K562 (cell line): ENCODE measurements at places on chromosomes 5 and 9.

GRCh38 chr5:128762661-128763306, 202.5 kb upstream of the SLC27A6 start:
- DNase-seq: no peak

- no peak for DNase-seq
Observed at GRCh38 chr9:37998881-37999587, 70.0 kb downstream of the SHB start.

GRCh38 chr5:23223846-23224245, 283.6 kb upstream of the PRDM9 start:
- DNase-seq: no peak

- DNase-seq: no peak
Observed at GRCh38 chr5:93623153-93623552, 40.1 kb downstream of the NR2F1 start.

- DNase-seq: peak; percentile 41
Observed at GRCh38 chr9:112751056-112751795, 666 bp downstream of the SNX30 start.

GRCh38 chr9:35909274-35909673, at the start of gene SPAAR:
SPAAR (plus strand) TSS chr9:35909490; CDS start chr9:35910464, 974 bp downstream.
- DNase-seq: no peak

GRCh38 chr9:128150594-128151308, 1.5 kb downstream of the LCN2 start:
- DNase-seq: peak; percentile 99

- DNase-seq: no peak
Observed at GRCh38 chr5:116577064-116577788, 2.6 kb upstream of the SEMA6A start.

- DNase-seq: no peak
Observed at GRCh38 chr5:57776035-57776434, 293.4 kb upstream of the ACTBL2 start.

DNA sequence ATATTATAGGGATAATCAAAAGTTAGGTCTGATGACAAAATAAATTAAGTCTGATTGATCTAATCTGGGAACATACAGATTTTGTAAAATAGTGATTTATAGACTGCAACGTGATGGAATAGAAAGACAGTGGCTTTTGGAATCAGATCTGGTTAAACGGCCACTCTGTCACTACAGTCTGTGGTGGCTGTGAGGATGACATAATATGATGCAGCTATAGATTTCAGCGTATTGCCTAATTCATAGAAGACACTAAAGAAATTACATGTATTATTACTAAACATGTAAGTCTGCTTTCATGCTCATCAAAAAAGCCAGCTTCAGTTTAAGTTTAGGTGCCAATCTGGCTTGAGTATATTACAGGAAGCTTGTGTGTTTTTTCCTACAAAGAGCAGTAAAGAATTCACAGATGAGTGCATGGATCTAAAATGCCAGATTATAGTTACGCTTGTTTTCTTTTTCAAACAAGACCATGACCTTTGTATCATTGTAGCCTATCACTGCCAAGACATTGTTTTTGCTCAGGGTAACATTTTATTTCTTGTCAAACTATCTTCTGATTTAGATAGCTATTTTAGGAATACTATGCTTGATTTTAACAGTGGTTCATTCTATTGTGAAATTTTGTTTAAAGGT, 25.7 kb downstream of the CPEB4 start:
- DNase-seq: no peak

DNA sequence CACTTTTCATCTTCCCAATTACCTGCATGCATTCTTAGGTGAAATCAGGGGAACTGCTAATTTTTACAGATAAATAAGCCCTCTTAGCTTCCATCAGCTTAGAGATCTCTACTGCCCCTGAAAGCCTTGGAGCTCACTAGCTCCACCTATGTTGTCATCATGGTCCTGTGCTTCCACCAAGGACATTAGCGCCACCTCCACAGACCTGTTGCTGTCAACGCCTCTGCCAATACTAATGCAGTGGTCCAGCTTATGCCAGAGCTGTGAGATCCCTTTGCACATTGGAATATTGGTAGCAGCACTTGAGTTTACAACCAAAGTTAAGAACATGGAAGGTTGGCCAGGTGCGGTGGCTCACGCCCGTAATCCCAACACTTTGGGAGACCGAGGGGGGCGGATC, 7.7 kb upstream of the SHISAL2B start:
- peak; percentile 23 for DNase-seq

- no peak for DNase-seq
Observed at GRCh38 chr5:179802207-179802883, 4.3 kb downstream of the MGAT4B start.

- DNase-seq: peak; percentile 32
Observed at GRCh38 chr9:136353757-136354488, 9.6 kb downstream of the DNLZ start.

GRCh38 chr9:89803403-89803802, 198.6 kb downstream of the GADD45G start:
- no peak for DNase-seq

GRCh38 chr9:128420060-128420650, 502 bp upstream of the CERCAM start:
- DNase-seq: peak; percentile 89

- no peak for DNase-seq
Observed at GRCh38 chr9:127163409-127163808, 41.0 kb upstream of the ANGPTL2 start.

DNA sequence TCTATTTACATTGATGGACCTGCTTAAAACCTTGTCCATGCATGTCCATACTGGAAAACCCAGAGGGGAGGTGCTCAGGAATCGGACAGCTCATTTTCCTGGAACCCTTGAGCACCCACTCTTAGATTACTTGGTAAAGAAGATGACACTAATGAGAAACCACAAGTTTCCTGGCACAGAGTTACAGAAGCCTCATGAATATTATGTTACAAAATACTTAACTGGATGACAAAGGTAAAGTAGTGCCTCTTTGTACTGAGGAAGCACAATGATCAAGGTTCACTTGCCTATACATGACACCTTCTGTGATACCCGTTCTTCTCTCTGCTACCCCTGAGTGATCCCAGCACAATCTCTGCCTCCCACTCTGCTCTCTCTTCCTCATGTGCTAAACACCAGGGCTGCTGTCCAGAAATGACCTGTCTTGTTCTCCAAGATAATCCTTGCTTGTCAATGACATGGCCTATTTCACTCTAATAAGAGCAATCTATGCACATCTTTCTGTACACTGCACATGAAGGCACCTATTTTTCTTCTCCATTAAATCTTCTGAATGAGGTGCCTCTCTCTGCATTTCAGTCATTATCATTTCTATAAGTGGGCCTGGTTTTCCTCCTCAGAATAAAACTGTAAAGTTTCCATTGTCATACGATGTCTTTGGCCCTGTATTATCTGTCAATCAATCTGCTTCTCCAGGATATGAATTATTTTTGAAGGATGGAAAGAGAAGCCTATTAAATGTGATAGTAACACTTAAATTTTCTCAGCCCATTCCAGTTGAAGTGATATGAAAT, 684.0 kb upstream of the ACO1 start:
- DNase-seq: no peak

- DNase-seq: no peak
Observed at GRCh38 chr5:96517295-96517694, 84.2 kb upstream of the PCSK1 start.

DNA sequence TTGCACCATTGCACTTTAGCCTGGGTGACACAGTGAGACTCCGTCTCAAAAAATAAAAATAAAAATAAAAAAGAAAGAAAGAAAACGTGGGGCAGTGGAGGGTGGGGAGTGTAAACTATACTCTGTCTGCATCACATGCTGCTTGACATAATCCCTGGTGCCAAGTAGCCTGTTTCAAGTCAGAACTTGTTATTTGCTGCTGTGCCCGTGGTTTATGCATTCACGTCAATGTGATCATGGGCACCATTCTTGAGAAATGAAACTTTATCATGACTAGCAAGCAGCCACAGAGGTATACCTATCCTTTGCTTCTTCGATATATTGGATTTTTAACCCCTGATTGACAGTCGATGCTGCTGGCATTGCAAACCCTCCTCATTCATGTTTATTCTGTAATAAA, 4.1 kb upstream of the SMU1 start:
- no peak for DNase-seq

DNA sequence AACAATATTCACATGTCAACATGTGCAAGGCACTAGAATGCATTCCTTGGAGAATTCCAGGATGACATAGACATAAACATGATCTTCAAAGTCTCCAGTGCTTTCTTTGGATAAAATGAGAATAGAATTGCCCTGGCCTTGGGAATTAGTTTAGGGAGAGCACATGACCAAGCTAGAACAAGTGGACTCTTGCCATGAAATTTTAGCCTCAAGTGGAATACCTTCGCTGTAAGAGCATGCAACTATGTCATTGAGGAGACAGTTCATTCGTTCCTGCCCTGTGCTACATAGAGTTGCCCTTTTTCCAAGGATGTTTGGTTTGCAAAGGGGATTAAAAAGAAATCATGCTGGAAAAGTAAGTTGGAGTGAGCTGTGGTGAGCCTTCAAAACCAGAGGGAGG, 42.7 kb downstream of the ZFAND5 start:
- DNase-seq: no peak

GRCh38 chr5:31156631-31157160, 36.8 kb upstream of the CDH6 start:
- DNase-seq: no peak

DNA sequence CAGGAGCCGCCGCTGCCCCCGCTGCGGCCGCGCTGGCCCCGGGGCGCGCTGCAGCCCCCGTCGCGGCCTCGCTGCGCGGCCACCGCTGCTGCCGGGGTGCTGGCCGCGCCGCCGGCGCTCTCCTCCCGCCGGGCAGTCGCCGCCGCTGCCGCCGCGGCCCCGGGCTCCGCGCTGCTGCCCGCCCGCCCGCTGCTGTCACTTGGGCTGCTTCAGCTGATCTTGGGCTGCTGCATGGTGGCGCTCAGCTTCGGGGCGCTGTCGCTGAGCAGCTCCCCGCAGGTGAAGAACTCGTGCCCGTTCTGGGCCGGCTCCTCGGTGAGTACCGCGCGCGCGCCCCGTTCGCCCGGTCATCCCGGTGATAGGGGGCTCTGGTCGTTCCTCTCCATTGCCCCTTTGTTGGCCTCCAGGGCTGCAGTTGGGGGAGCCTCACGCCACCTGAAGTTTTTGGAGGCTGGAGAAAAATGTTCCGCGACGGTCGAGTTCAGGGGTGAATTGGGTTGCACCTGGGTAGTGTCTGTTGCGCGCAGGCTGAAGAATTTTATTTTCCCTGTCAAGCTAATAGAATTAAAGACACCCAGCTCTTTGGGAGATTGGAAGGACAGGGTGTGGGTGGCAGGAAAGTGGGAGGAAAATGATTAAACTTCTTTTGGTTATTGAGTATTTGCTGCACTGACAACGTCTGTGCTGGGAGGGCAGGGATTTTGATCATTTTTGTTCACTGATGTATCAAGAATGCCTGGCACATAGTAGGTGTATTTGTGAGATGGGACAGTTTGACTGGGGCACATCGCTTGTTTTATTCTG, 596 bp downstream of the ENTREP1 start:
- DNase-seq: no peak

DNA sequence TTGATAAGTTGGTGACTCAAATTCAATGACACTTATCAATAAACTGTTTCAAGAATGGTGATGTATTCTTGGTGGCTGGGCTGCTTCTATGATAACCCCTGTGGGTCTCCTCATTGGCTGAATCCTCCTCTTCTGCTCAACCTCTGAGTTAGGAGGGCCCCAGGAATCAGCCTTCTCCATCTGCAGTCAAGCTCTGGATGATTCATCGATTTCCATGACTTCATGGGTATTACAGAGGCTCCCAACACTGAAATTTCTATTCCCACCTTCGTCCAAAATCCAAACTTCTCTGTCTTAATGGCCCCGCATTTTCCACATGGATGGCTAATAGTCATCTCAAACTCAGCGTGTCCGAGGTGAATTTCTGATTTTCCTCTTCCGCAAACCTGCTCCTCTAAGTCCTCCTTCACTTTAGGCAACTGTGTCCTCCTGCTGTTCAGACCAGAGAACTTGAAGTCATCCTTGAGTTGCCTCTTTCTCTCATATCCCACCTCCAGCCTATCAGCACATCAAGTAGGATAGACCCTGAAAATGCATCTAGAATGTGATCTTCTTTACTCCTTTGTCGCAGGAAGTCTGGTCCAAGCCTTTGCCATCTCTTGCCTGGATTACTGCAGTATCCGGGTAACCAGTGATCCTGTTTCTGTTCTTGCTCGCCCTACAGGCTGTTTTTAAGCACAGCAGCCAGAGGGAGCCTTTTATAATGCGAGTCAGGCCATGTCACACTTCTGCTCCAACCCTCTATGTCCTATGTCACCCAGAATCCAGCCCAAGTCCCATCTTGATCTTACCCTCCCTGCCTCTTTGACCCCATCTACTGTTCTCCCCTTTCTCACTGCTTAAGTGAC, 41.4 kb upstream of the IL7R start:
- peak; percentile 68 for DNase-seq

GRCh38 chr9:123659358-123659757, 270.6 kb downstream of the DENND1A start:
- no peak for DNase-seq

DNA sequence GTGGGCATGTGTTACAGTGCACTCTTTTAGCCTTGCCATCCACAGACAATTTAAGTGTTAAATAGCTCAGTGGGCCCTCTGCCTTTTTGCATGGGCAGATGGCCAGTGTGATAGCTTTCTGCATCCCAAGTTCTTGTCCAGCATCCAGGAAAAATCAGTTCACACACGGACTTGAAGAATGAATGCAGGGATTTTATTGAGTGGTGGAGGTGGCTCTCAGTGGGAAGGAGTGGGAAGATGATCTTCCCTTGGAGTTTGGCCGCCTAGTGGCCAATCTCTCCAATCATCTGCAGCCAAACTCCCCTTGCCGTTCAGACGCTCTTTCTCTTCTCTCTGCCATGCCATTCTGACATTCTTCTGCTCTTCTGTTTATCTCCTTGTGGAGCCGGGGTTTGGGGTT, 322.4 kb upstream of the GRAMD2B start:
- no peak for DNase-seq

- no peak for DNase-seq
Observed at GRCh38 chr5:172791286-172791685, 20.3 kb upstream of the DUSP1 start.

DNA sequence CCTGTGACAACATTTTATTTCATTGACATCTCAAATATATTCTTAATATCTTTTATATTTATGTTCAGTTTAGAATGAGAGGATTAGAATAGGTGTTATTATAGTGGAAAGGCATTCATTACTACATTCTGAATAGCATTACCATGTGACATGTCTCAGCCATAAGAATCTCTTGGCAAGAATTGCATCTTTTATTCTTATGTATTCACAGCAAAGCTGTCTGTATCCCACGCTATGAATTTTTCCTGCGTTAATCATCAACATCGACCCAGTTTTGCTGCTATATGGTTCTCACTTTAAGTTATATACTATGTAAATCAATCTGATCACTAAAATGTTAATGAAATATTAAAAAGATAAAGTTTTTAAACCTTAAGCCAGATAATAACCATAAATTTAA, 248.6 kb downstream of the TMEM232 start:
- DNase-seq: no peak
